Left lobe of liver (tissue), 2 donors: ENCODE measurements at places on chromosomes 5 and 9. TPM values are rescaled to one million over a fixed set of nuclear protein-coding genes. Genes with fewer than 3 reads are reported as not detected.
A peak's percentile ranks its signal among the peaks of the same experiment; 100 is the strongest.

GRCh38 chr5:80346055-80346454 lies 26.3 kb downstream of the SPZ1 start:
- no peak for DNase-seq

DNA sequence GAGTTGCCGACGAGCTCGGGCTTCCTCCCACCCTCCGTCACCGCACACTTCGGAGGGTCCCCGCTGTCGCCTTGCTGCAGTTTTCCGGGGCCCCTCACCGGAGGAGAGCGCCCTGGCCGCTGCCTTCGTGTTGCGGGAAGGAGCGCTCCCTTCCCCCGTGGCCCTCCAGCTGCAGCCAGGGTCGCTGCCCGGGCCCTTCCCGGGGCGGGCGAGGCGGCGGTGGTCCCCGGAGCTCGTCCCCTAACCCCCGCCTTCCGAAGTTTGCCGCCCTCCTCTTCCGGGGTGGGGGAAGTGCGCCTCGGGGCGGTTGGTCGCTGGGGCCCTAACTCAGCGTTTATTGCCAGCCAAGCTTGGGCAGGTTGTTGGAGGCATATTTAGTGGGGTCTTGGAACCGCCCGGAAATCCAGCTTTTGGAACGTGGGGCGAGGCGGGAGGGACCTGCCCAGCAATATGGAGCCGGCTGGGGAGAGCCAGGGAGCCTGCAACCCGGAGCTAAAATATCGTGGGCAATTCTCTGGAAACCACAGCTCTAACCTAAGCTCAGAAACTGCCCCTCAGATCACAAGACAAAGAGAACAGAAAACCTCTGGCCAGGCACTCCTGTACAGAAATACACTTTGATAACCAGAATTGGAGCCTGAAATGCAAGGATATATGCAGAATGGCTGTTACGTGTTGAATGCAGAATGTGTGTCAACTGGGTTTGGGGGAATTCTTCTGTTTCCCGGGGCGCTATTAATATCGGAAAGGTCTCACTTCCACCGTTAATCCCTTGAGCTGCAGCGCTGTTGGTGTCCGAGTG lies 890 bp downstream of the PIK3R1 start:
- DNase-seq, result peak; percentile 63

DNA sequence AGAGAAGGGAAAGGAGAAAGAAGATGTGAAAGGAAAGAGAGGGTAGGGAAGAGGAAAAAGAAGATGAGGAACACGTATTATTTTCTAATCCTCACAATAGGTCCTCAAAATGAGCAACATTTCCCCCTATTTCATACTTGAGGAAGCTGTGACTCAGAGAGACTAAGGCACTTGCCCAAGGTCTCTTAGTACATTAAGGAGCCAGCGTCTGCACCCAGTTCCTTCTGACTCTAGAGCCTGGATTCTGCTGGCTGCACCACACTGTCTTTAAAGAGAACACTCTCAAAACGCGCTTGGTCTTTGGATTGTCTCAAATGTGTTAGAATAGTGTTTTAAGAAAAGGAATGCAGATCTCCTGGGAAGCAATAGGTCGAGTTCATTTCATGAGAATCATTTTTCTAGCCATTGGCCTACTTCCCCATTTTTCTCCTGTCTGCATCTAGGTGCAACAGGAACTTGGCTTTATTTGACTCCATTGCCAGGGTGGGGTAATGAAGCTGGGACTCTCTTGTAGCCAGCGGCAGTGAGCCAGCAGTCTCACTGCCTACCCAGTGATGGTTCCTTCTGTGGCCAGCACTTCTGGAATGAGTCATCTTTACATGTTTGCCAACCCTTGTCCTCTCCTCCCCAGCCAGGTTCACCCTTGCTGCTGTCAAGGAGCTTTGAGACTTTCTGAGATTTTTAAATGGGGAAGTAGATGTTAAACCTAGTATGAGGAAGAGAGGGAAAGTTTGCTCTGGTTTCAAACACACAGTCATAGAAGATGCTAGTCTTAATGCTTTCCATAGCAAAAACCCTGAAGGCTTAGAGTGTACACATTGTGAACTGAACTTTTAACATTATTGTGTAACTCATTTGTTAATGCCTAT lies 82.7 kb downstream of the DOCK8 start:
- no peak for DNase-seq

- DNase-seq, result no peak
These were observed 243.0 kb downstream of the RAB3C start for GRCh38 chr5:58825899-58826298.

- DNase-seq, result no peak
These were observed 452.4 kb upstream of the GRAMD2B start for GRCh38 chr5:125970631-125971307.

GRCh38 chr5:161530700-161531099 lies 15.8 kb downstream of the GABRB2 start:
- DNase-seq, result no peak

GRCh38 chr9:71647094-71647591 lies 121.2 kb downstream of the CEMIP2 start:
- peak; percentile 58 for DNase-seq

Gene TMEM252
- total RNA-seq, result not detected

Gene PLEKHG4B
- 0.25 TPM for total RNA-seq

Gene CDC20B
- not detected for total RNA-seq
